ENCODE measurements at places on chromosomes 16 and 17.

DNA sequence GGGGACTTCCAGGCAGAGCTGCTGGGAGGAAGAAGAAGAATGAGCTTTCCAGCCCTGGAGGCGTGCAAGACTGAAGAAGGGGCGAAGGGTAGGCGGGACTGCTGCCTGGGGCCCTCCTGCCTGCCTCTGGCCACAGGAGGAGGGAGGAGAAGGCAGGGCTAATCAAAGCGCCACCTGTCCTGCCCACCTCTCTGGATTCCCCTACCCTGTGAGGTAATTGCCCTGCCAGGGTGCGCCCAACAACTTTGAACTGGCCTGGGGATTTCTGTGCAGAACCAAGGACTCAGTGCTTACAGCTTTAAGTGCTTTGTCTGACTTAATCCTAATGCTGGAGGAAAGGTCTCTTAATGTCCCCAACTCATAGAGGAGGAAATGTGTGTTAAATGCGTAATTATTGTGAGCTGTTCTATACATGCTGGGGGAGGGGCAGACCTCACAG, at the start of gene NOXO1:
TSS of gene NOXO1 (minus strand) at position 72 of the 439 bp plus-strand sequence. CDS start 290 bp downstream, outside the sequence.
- no peak for DNase-seq

GRCh38 chr17:31357839-31358394, 33.6 kb upstream of the RAB11FIP4 start:
- DNase-seq = no peak

GRCh38 chr17:8830141-8830540, 31.0 kb upstream of the MFSD6L start:
- DNase-seq = no peak

DNA sequence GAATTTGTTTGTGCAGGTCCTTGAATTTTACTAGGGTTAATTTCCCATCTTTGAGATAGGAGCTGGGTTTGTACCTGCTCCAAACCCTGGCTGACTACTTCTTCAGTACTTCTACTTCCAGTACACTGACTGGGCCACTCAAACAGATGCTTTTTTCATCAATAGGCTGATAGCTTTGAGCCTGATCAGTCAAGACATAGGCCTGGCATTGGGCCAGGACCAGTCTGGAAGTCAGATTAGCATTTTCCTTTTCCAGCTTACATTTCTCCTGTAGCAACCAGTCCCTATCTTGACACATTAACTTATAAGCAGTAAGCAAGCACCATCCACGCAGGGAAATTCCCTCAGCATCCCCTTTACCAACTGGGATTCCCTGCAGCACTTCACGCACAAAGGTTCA, 7.5 kb upstream of the TMEM101 start:
- no peak for DNase-seq

DNA sequence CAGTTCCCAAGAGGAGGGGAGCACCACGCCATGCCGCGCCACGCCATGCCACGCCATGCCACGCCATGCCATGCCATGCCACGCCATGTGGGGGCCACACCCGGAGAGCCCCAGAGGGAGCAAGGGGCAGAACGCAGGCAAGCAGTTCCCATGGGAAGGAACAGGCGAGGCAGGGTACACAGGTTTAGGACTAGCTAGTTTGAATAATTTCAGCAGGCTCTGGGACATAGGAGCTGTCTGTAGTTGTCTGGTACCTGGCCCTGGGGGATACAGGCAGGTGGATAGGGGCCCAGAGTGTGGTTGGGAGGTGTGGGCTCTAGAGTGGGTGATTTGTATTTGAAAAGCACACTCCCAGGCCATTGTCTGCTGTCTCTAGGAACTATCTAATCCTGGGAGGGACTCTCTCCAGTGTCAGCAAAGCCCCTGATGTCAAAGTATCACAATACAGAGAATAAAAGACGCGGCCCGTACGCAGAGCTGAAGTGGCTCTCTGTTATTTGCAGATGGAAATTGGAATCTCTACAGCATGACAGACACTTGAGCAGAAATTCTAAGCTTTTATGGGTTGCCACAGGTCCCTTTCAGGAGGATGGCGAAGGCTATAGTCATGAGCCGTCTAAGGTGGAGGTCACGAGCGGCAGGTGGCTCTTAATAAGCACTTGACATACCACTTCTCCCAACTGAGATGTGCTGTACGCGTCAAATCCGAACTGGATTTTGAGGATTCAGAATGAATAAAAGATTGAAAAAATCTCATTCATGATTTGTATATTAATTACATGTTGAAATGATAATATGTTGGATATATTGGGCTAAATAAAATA, 220.8 kb upstream of the TNRC6C start:
- no peak for DNase-seq

DNA sequence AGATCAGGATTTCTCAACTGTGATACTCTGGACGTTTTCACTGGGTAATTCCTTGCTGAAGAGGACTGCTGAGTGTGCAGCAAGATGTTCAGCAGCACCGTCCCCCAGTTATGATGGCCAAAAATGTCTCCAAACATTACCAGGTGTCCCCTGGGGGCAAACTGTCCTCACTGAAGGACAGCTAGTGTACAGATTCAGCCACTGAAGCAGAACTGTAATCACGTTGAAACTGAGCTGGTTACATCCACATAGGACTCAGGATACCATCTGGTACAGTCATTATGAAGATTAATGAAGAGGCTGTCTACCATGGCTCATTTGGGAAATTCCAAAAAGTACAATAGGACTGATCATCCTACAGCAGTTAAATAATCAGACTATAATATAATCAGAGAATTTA, 43.3 kb upstream of the GINS3 start:
- DNase-seq = no peak

GRCh38 chr17:72151565-72152386, 31.0 kb downstream of the SOX9 start:
- no peak for DNase-seq

DNA sequence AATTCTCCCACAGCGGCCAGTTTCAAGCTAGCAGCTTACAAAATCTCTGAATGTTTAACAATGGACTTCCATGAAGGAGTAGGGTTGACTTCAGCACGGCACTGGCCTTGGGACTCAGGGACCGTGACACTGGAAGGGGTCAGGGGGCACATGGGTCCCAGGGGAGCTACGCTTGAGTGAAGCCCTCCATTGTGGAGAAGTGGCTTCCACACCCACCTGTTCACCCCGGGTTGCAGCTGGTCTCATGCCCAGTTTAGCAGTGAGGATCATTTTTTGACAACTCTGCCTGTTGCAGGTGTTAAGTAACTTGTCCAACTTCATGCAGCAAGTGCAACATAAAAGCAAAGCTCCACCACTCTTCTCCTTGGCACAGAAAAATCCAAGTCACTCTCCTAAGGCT, 510.2 kb downstream of the CDH13 start:
- no peak for DNase-seq

GRCh38 chr17:9028202-9028987, 7.1 kb downstream of the NTN1 start:
- no peak for DNase-seq

DNA sequence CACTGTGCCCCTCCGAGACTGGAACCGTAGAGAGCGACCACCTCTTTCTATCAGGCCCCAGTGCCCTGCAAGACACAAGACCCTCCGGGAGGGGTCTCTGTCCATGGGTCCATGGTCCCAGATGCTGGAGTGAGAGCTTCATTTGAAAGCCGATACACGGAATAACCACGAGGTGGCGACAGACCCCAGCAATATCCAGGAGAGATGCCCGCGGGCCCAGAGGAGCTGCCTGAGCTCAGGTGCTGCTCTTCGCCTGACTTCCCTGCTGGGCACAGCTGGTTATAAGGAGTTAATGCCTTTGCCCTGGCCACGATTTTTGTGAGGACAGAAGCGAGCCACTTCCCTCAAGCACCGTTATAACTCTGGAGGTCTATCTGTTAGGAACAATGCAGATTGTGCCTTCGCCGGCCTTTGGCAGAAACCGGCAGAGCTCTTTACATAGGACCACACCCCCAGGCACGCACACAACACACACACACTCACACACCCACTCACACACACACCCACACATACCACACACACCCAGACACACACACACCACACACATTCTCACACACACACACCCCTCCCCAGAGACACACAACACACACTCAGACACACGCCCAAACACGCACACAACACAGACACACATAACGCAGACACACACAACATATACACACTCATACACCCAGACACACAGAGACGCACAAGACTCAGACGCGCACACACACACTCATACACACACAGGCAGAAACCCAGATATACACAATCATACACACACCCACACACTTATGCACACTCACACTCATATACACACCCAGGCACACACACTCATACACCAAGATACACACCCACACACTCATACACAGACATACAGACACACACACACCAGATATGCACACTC, 436.4 kb downstream of the SOX9 start:
- peak; percentile 35 for DNase-seq

- no peak for DNase-seq
These were observed 2.4 kb downstream of the PRSS27 start for GRCh38 chr16:2717383-2718263.

GRCh38 chr17:47703191-47703591, 9.2 kb downstream of the TBKBP1 start:
- DNase-seq = peak; percentile 47

DNA sequence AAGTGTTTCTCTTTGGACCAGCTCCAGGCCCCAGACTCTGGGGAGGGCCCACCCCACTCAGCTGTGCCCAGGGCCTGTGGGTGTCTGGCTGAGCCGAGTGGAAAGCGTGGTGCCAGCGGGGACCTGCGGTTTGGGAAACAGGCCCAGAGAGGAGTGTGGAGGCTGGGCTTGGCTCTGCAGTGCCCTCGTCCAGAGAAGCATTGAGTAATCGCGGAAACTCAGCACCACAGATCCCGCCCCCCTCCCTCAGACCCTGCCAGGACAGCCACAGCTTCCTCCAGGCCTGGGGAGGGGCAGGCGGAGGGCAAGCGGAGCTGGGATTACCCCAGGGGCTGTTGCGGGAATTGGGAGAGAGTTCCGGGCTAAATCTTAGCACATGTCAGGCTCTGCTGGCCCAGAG, 14.6 kb upstream of the PITPNA start:
- peak; percentile 83 for DNase-seq

GRCh38 chr17:43940630-43941029, 1.6 kb downstream of the PPY start:
- peak; percentile 11 for DNase-seq

GRCh38 chr16:19338335-19338734, 52.8 kb downstream of the CLEC19A start:
- DNase-seq = no peak

DNA sequence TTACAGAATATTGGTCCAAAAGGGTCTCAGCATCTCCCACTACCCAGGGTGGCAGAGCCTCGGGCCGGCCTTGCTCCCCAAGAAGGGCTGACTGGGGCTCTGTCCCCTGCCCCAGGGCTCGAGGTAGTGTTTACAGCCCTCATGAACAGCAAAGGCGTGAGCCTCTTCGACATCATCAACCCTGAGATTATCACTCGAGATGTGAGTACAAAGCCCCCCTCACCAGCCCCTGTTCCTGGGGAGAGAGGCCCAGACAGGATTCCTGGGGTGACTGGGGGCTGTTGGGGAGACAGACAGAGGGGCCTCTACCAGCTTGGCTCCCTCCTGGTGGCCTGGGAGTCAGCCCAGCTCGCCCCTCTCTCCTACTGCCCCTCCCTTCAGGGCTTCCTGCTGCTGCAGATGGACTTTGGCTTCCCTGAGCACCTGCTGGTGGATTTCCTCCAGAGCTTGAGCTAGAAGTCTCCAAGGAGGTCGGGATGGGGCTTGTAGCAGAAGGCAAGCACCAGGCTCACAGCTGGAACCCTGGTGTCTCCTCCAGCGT, 6.1 kb upstream of the NLRC5 start:
- no peak for DNase-seq

DNA sequence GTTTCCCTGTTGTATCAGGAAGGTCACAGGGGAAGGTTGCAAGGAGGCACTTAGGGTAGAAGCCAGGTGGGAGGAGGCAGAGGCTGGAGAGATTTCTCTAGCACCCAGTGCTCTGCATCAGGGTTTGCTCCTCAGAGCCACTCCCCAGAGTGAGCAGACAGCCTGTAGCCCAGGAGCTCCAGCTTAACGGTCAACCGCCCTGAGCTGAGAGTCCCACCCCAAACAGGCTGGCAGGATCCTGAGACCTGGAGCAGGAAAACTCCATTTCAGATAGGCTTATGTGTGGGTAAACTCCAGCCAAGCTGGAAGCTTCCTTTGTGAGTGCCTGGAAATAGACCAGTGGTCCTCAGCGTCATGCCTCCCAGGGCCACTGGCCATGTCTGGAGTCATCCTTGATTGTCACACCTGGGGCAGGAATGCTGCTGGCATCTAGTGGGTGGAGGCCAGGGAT, 37.9 kb downstream of the MPRIP start:
- DNase-seq = no peak

- no peak for DNase-seq
These were observed 949.5 kb upstream of the SOX9 start for GRCh38 chr17:71171270-71171669.

- no peak for DNase-seq
These were observed 68.4 kb downstream of the ABCC1 start for GRCh38 chr16:16017812-16018211.

GRCh38 chr16:69626256-69626655, 60.5 kb downstream of the NFAT5 start:
- DNase-seq = no peak

- DNase-seq = no peak
These were observed 5.4 kb downstream of the NDUFAF8 start for GRCh38 chr17:81244358-81245023.

GRCh38 chr16:4624827-4625559, 367 bp downstream of the MGRN1 start:
- peak; percentile 83 for DNase-seq

GRCh38 chr16:2056681-2057407, 9.1 kb downstream of the TSC2 start:
- DNase-seq = no peak

All from CD4-positive, alpha-beta T cell treated with Interleukin-1 beta for 1 hour (primary cell).